Gastrocnemius medialis (tissue), 4 donors: ENCODE measurements at places on chromosomes 7 and 10. TPM values are rescaled to one million over a fixed set of nuclear protein-coding genes. Genes with fewer than 3 reads are reported as not detected.

DNA sequence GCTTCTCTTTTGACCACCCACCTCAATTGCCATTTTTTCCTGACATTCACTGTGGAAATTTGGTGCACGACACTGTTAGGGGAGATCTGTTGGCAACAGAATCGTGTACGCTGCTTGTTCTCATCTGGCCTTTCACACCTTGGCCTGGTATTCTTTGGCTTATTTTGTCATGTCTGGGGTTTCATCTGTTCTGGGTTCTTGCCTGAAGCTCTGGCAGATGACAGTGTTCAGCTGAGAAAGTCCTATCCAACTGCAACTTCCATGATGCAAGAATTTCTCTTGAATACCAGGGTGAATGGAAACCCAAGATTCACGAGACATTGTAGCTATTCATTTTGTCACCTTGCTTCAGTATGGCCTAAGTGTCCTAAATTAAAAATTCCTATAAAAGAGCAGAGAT is 82.6 kb upstream of the CELF2 start:
- DNase-seq = no peak
- H3K27ac ChIP-seq = no peak overlapping the region
- H3K27me3 ChIP-seq = no peaks in the 10 kb centered on the region
- no peaks in the 10 kb centered on the region for H3K36me3 ChIP-seq
- peaks cover 8% of the 10 kb centered on the region for H3K4me1 ChIP-seq

DNA sequence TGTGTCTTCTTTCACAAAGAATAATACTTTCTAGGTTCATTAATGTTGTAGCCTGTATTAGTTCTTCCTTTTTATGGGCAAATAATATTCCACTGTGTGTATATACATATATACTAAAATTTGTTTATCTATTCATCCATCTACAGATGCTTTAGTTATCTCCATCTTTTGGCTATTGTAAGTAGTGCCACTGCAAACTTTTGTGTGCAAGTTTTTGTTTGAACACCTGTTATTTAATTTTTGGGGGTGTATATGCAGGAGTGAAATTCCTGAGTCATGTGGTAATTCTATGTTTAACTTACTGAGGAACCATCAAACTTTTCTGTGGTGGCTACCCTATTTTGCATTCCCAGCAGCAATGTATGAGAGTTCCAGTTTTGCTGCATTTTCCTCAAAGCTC is 37.7 kb upstream of the AGR3 start:
- no peak overlapping the region for H3K4me3 ChIP-seq
- no peak overlapping the region for H3K27ac ChIP-seq
- DNase-seq = no peak
- H3K4me1 ChIP-seq = no peaks in the 10 kb centered on the region

GRCh38 chr10:29202386-29202940 is 86.4 kb upstream of the LYZL1 start:
- H3K4me3 ChIP-seq = no peak overlapping the region
- DNase-seq = no peak
- H3K27ac ChIP-seq = no peak overlapping the region
- H3K36me3 ChIP-seq = no peaks in the 10 kb centered on the region

GRCh38 chr7:48182718-48183369 is 11.6 kb downstream of the ABCA13 start:
- no peak overlapping the region for H3K27ac ChIP-seq
- H3K4me1 ChIP-seq = no peaks in the 10 kb centered on the region
- no peak for DNase-seq
- H3K36me3 ChIP-seq = no peaks in the 10 kb centered on the region

KAZALD1 gene
- total RNA-seq = 2.5 TPM

DNA sequence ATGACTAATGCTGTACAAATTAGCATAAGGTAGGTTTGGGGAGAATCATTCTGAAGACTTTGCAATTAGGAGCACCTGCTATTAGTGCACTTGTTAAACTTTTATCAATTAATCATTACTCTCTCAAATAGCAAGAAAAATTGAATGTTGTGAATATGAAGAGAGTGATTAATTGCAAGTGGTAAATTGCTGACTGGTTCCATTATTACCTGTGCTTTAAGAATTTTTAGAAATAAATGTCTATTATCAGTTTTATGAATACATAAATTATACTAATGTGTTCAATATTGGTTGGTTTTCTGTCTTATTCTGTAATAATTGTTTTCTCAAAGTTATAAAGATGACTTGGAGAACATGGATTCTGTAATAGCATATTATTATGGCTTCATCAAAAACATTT is 47.3 kb upstream of the TMEM26 start:
- no peaks in the 10 kb centered on the region for H3K36me3 ChIP-seq
- no peak overlapping the region for H3K27ac ChIP-seq
- H3K4me1 ChIP-seq = no peaks in the 10 kb centered on the region

GRCh38 chr7:148260599-148260998 is 330.0 kb upstream of the C7orf33 start:
- H3K27ac ChIP-seq = no peak overlapping the region
- H3K36me3 ChIP-seq = no peaks in the 10 kb centered on the region

DNA sequence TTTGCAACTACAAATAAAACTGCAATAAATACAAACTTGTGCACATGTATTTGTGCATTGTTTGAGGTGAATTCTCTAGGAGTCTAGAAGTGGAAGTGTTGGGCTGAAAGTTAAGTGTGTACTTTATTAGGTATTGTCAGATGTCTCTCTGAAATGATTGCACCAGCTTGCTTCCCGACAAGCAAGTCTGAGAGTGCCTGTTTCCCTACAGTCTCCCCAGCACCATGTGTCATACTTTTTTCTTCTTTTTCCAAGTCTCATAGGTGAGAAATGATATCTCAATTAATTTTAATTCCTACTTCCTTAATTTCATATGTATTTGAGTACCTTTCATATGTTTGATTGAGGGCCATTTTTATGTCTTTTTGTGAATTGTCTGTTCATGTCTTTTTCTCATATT is 336.2 kb downstream of the PAXIP1 start:
- DNase-seq = no peak
- H3K4me3 ChIP-seq = no peak overlapping the region
- no peaks in the 10 kb centered on the region for H3K4me1 ChIP-seq
- H3K27ac ChIP-seq = no peak overlapping the region
- no peaks in the 10 kb centered on the region for H3K27me3 ChIP-seq

GRCh38 chr7:85186083-85186520 is 754 bp downstream of the SEMA3D start:
- H3K36me3 ChIP-seq = no peaks in the 10 kb centered on the region
- DNase-seq = no peak
- H3K27ac ChIP-seq = no peak overlapping the region
- H3K27me3 ChIP-seq = peaks cover 4% of the 10 kb centered on the region

- H3K36me3 ChIP-seq = no peaks in the 10 kb centered on the region
- H3K4me3 ChIP-seq = no peak overlapping the region
- H3K4me1 ChIP-seq = no peaks in the 10 kb centered on the region
- no peaks in the 10 kb centered on the region for H3K27me3 ChIP-seq
These were observed 59.9 kb downstream of the WDFY4 start for GRCh38 chr10:48744587-48744986.

GRCh38 chr10:59675812-59676211 is 33.8 kb downstream of the SLC16A9 start:
- no peak for DNase-seq
- no peaks in the 10 kb centered on the region for H3K4me1 ChIP-seq
- no peaks in the 10 kb centered on the region for H3K36me3 ChIP-seq
- H3K27me3 ChIP-seq = no peaks in the 10 kb centered on the region

DNA sequence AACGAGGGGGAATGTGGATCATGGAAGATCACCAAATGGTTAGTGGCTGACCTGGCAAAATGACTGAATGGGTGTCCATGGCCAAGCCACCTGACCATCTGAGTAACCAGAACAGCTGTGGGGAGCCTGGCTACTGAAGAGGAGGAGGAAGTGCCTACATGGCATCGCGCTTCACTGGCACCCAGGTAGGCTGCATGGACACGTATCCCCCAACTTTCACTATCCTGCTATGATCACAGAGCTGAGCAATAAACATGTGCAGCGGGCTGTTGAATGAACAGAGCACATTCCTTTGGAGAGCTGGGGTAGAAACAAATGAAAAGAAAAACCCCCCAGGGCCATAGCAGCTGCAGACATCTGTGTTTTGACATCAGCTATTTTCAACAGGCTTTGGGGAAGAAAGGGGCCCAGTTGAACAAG is 6.5 kb downstream of the AKR1B1 start:
- no peaks in the 10 kb centered on the region for H3K27me3 ChIP-seq
- no peaks in the 10 kb centered on the region for H3K36me3 ChIP-seq
- peaks cover 40% of the 10 kb centered on the region for H3K4me1 ChIP-seq
- peak overlapping the region; percentile 16 for H3K27ac ChIP-seq

DNA sequence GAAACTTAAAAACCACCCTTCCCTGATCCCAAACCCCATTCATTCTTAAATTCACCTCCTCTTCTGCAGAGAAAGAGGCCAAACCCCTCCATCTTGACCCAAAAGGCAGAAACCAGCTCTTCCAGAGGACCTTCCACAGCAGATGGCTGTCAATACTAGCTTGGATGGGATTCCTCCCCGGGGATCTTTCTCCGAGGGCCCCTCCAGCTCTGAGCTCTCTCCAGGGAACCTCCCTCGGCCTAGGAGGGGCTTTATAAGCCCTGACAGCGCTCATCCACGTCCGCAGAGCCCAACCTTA is 5.4 kb downstream of the TNRC18 start:
- H3K27me3 ChIP-seq = no peaks in the 10 kb centered on the region
- H3K4me1 ChIP-seq = peaks cover 19% of the 10 kb centered on the region
- H3K27ac ChIP-seq = peak overlapping the region; percentile 100
- H3K4me3 ChIP-seq = peak overlapping the region; percentile 91
- no peaks in the 10 kb centered on the region for H3K36me3 ChIP-seq

NSMCE4A gene
- 20.1 TPM for total RNA-seq

LRRC61 gene
- 6.8 TPM for total RNA-seq

DNA sequence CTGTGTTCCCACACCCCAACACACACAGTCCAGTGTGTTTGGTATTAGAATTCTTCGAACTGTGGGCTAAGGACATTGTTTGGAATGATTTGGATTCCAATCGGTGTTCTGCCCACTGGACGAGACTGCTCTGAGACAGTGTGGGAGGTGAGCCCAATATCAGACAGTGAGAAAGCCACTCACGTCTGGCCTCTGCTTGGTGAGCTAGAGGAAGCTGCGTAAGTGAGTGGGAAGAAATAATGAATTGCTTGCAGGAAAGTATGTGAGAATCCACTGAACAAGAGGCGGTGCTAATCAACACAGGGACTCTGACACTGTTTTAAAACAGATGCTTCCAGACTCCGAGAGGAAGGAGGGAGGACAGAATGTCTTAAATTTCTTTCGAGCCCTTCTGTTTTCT is 675.0 kb upstream of the ANKRD30A start:
- H3K27ac ChIP-seq = no peak overlapping the region
- no peaks in the 10 kb centered on the region for H3K36me3 ChIP-seq
- no peaks in the 10 kb centered on the region for H3K27me3 ChIP-seq
- DNase-seq = no peak
- H3K4me1 ChIP-seq = no peaks in the 10 kb centered on the region

AKR1C8 gene
- total RNA-seq = 0.56 TPM

- H3K4me1 ChIP-seq = peaks cover 5% of the 10 kb centered on the region
- H3K4me3 ChIP-seq = no peak overlapping the region
- peaks cover 14% of the 10 kb centered on the region for H3K27me3 ChIP-seq
These were observed 17.4 kb upstream of the SLF2 start for GRCh38 chr10:100895346-100895745.

- no peak for DNase-seq
- peaks cover 5% of the 10 kb centered on the region for H3K4me1 ChIP-seq
- no peak overlapping the region for H3K27ac ChIP-seq
These were observed 110.6 kb downstream of the ATXN7L1 start for GRCh38 chr7:105765846-105766245.

DNA sequence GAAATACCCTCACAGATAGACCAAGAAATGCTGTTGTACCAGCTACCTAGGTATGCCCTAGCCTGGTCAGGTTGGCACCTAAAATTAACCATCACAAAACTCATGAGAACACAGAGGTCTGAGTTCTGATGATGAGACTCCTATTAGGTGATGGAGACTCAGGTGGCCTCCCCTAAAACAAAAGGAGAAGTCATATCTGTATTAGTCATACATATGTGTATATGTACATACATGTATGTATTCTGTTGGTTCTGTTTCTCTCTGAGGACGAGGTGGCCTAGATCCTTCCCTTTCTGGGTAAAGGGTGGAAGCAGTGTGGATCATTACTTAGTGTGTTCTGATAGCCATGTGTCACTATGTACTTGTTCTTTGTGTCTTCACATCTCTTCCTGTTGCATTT is 207.2 kb upstream of the PRSS1 start:
- no peaks in the 10 kb centered on the region for H3K4me1 ChIP-seq
- no peak overlapping the region for H3K27ac ChIP-seq
- H3K27me3 ChIP-seq = no peaks in the 10 kb centered on the region
- DNase-seq = no peak
- H3K4me3 ChIP-seq = no peak overlapping the region
- no peaks in the 10 kb centered on the region for H3K36me3 ChIP-seq

ACTR1A gene
- total RNA-seq = 252 TPM

DNA sequence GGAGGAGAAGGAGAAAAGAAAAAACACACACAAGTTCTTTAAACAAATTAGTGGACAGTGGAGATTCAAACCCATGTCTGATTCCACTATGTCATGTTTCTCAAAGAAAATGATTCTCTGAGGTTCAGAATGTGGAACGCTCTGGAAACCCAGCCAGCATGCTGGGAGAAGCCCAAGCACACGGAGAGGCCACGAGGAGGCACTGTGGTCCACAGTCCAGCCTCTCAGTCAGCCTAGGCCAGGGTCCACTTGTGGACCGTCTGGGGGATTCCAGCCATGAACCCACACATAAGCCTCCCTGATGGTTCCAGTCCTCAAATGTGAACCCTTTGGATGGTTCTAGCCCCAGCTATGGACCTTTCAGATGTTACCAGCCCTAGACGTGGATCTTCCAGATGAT is 73.4 kb downstream of the CAV1 start:
- H3K4me3 ChIP-seq = no peak overlapping the region
- no peaks in the 10 kb centered on the region for H3K36me3 ChIP-seq
- no peaks in the 10 kb centered on the region for H3K27me3 ChIP-seq
- no peak for DNase-seq

DNA sequence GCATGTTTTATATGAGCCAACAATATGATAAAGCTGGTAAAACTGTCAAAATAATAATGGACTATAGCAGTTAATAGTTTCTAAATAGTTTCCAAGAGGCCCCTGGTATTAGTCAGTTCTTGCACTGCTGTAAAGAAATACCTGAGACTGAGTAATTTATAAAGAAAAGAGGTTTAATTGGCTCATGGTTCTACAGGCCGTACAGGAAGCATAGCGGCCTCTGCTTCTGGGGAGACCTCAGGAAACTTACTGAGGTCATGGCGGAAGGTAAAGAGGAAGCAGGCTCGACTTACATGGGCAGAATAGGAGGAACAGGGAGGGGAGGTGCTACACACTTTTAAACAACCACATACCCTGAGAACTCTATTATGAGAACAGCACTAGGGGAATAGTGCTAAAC is 104.6 kb downstream of the PPP1R9A start:
- no peaks in the 10 kb centered on the region for H3K4me1 ChIP-seq
- no peak overlapping the region for H3K4me3 ChIP-seq
- DNase-seq = no peak
- no peaks in the 10 kb centered on the region for H3K36me3 ChIP-seq
- H3K27ac ChIP-seq = no peak overlapping the region

GRCh38 chr10:683448-684071 is 5.9 kb downstream of the DIP2C start:
- no peaks in the 10 kb centered on the region for H3K27me3 ChIP-seq
- no peaks in the 10 kb centered on the region for H3K36me3 ChIP-seq
- DNase-seq = peak; percentile 68
- peak overlapping the region; percentile 82 for H3K27ac ChIP-seq
